Peyer's patch (tissue), 4 donors: ENCODE measurements at places on chromosomes 13 and 19. TPM values are rescaled to one million over a fixed set of nuclear protein-coding genes. Genes with fewer than 3 reads are reported as not detected.

- peak overlapping the region; percentile 11 for H3K4me3 ChIP-seq
- H3K27ac ChIP-seq = peak overlapping the region; percentile 75
- H3K4me1 ChIP-seq = no peaks in the 10 kb centered on the region
- no peaks in the 10 kb centered on the region for H3K27me3 ChIP-seq
- peak; percentile 87 for DNase-seq
- H3K36me3 ChIP-seq = no peaks in the 10 kb centered on the region
Measured at GRCh38 chr19:23403581-23404324, 8.5 kb upstream of the ZNF91 start.

DNA sequence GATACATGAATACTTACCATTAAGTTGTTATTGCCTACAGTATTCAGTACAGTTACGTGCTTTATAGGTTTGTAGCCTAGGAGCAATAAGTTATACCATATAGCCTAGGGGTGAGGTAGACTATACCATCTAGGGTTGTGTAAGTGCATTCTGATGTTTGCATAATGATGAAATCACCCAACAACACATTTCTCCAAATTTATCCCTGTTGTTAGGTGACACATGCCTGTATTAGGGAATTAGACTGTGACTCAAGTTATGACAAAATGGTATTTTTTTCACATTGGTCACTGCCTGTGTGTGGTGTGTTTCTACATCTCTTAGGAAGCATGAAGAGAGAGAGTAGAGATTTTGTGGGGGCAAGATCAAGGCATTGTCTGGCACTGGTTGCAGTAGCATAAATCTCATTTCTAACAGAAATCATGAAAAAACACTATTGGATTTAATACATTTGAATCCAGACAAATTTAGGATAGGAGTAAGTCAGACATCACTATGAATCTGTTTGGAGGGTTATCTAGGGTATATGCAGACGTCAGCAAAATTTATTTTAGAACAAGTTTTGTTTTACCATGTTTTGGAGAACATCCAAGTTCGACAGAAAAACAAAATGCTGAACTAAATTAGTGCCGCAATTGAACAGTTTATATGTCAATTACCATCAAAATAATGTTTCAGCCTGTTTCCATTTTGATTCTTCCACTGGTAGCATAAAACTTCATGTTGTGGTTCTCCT is 332.1 kb downstream of the LMO7 start:
- no peak overlapping the region for H3K27ac ChIP-seq
- no peaks in the 10 kb centered on the region for H3K4me1 ChIP-seq
- H3K27me3 ChIP-seq = no peaks in the 10 kb centered on the region
- DNase-seq = no peak

DNA sequence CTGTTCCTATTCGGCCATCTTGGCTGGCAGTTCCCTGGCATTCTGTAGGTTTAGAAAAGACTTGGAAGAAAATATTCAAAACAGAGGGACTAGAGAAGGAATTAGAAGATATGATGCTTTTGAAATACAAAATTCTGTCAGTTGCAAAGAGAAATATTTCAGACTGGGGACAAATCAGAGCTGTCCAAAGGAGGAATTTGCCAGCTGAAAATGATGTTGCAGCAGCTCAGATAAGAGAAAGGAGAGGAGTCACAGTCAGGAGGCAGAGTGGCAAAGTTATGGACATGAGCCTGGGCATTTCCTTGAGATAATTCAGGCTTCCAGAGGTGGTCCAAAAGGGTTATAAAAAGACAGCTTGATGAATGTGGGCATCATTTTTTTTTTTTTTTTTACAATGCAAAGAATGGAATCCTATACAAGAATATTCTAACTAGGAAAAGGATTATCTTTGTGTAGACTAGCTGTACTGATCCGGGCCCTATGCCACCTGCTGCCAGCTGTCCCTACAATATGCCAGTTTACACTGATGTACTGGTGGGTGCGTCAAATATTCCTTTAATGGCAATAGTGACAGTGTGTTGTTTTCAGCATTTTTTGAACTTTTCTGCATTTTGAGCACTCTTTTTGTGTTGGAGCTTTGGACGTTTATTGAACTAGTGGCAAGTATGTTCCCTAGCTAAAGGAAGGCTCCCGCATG is 31.8 kb upstream of the CBY2 start:
- DNase-seq = no peak
- no peaks in the 10 kb centered on the region for H3K4me1 ChIP-seq
- no peak overlapping the region for H3K27ac ChIP-seq
- no peaks in the 10 kb centered on the region for H3K27me3 ChIP-seq
- no peak overlapping the region for H3K4me3 ChIP-seq
- H3K36me3 ChIP-seq = no peaks in the 10 kb centered on the region

The ZNF793 gene
- 5.2 TPM for total RNA-seq

The C19orf73 gene
- total RNA-seq = not detected

The CD70 gene
- not detected for total RNA-seq
